ENCODE measurements at places on chromosomes 3 and 15.

- no peak for DNase-seq
Measured at GRCh38 chr15:91336687-91337086, 236.6 kb downstream of the SV2B start.

DNA sequence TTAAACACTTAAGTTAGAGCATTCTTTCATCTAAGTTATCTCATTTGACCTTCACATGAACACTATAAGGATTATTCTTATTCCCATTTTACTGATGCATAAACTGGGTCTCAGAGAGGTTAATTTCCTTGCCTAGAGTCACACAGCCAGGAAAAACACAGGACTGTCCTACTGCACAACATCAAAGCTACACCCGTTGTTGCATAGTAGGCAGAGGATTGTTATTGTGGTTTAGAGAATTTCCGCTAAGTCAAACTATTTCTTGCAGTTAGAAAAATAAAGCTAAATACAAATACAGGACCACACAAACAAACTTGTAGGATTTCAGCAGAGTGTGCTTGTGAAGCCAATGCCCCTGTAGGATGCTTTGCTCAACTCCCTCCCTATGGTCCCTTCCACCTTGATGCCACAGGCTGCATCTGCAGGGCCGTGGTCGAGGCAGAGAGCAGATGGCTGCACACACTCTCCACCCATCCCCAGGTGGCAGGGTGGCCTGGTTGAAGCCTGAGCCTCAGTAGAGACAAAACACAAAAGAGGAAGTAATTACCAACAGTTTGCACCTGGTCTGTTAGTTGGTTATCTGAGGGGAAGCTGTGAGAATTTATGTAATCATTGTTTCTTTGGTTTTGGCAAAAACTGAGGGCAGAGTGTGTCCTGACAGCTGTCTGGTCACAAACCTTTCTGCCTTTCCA, 41.1 kb upstream of the SKOR1 start:
- DNase-seq, result peak; percentile 83

GRCh38 chr15:45187894-45188830, at the start of gene SHF:
Gene SHF, minus strand, starts transcription at chr15:45187966. Its CDS starts 15 bp downstream, at chr15:45187951.
- DNase-seq, result peak; percentile 76

DNA sequence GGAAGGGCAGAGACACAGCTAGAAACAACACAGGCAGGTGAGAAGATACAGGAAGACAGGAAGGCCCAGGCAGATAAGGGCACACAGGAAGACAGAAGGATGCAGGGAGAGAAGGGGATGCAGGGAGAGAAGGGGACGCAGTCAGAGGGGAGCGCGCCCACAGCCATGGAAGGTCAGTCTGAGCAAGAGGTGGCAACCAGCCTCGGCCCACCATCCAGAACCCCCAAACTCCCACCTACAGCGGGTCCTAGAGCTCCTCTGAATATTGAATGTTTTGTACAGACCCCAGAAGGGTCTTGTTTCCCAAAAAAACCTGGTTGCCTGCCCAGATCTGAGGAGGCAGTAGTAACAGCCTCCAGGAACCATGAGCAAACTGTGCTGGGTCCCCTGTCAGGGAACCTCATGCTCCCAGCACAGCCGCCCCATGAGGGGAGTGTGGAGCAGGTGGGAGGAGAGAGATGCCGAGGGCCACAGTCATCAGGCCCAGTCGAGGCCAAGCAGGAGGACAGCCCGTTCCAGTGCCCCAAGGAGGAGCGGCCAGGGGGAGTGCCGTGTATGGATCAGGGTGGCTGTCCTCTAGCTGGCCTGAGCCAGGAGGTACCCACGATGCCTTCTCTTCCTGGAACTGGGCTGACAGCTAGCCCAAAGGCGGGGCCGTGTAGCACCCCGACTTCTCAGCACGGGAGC, 27.6 kb upstream of the SLC28A1 start:
- DNase-seq, result no peak

GRCh38 chr3:106339551-106339950, 470.7 kb upstream of the CBLB start:
- DNase-seq, result no peak

- no peak for DNase-seq
Measured at GRCh38 chr3:38122712-38123290, 14.1 kb downstream of the ACAA1 start.

- DNase-seq, result no peak
Measured at GRCh38 chr3:69063636-69064035, 11.5 kb upstream of the TMF1 start.

DNA sequence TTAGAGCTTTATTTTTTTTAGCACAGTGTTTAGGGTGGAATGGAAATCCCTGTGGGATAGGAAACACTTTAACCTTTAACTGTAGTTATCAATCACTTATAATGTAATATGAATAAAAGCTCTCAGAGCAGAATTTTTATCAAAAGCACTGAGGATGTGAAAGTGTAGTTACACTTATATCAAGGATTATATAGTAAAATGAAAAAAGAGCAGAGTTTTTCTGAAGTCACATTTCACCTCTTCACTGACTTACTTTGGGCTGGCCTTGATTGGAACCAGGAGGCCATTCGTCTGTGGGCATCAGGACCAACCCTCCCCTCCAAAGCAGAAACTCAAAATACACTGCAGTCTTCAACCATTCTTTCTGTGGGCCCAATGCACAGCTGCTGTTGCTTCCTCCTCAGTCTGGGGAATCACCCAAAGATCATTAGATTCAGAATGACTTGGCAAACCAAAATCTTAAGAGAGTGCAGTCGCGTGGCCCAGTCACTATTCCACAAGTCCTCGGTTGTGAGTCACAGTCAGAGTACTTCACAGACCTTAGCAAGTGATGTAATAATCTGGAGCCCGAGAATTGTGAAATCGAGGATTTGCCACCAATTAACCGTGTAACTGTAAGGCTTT, 132.6 kb upstream of the COL8A1 start:
- DNase-seq, result no peak

DNA sequence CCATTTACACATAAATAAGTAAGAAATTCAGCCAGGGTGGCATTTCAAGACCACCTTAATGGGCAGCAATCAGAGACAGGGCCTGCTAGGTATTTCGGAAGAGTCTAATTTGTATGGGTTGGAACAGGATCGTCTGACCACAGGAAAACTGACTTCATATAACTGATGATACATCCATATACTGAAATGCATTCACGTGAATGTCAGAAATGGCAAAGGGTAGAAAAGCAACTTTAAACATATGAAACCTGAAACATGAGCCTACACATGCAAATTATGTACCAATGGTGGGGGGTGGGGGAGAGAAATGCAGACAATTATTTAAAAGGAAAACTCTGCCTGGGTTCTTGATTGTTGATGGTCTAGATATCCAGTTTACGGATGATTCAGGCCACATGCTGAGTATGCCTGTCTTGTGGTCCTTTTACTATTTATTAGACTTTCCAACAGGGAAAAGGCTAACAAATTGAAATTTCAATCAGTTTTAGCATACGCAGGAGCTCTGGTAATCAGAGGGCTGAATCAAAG, 582.2 kb downstream of the FOXP1 start:
- DNase-seq, result no peak

GRCh38 chr3:65537109-65537508, 501.6 kb downstream of the MAGI1 start:
- no peak for DNase-seq

GRCh38 chr15:47675735-47676134, 41.6 kb upstream of the SEMA6D start:
- DNase-seq, result peak; percentile 80

GRCh38 chr3:27671101-27671500, 51.0 kb downstream of the EOMES start:
- DNase-seq, result no peak

GRCh38 chr3:193049935-193050334, 132.3 kb upstream of the MB21D2 start:
- no peak for DNase-seq

DNA sequence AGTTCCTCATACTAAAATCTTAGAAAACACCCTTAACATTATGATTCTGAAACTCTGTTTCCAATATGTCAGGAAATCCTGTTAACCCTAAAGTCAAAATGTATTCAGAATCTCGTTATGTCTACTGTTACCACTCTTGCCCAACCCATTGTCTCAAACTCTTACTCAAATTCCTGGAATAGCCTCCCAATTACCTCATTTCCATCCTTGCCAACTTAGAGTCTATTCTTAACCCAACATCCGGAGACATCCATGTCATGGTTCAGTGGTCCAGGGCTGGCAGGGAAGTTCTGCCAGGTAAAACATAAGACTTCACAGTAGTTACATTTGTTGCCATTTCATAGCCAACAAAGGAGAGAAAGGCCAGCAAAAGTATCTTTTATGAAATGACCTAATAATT, 593.9 kb downstream of the PYDC2 start:
- DNase-seq, result no peak

DNA sequence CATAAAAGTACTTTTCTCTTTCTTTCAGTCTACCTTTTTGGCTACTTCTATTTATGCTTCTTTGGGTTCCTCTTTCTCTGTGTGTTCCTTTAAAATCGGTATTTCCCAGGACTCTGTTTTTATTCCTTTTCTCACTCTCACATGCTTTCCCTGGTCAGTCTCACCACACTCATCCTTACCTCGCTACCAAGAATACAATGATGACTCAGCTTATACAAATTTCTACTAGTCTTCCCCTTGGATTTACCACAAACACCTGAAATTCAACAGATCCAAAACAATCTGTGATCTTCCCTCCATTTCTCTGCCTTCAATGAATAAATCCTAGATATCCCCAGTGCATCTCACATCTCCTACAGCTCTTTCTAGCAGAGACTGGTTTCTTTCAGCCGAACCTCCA, 52.9 kb downstream of the TUBGCP4 start:
- no peak for DNase-seq

Measured in NCI-H146 (cell line).